A375 (cell line): ENCODE measurements at places on chromosomes 3 and 15. TPM values are rescaled to one million over a fixed set of nuclear protein-coding genes. Genes with fewer than 3 reads are reported as not detected.

Gene MYRIP
- total RNA-seq = not detected in 2 replicates

Gene SPATA12
- 0.29 TPM in 1 of 2 replicates, not detected in the other for total RNA-seq

Gene DNAH12
- under 0.01 TPM in 1 of 2 replicates, not detected in the other for total RNA-seq

Gene SHISA5
- 107 and 119 TPM in 2 replicates for total RNA-seq

Gene SLC24A5
- total RNA-seq = not detected in 2 replicates

Gene CFAP44
- 4.1 and 4.8 TPM in 2 replicates for total RNA-seq

Gene FBXW12
- 0.04 TPM in 1 of 2 replicates, not detected in the other for total RNA-seq

Gene PARP15
- not detected in 2 replicates for total RNA-seq

Gene FEZF2
- not detected in 2 replicates for total RNA-seq

Gene AGBL1
- total RNA-seq = not detected in 2 replicates

Gene MOBP
- total RNA-seq = not detected in 2 replicates

Gene UNC13C
- 0.03 TPM in 1 of 2 replicates, not detected in the other for total RNA-seq

Gene SLC6A11
- total RNA-seq = 0.04 TPM in 1 of 2 replicates, not detected in the other

Gene ASTE1
- 4.5 and 5.5 TPM in 2 replicates for total RNA-seq

Gene CLDN18
- not detected in 2 replicates for total RNA-seq

Gene PXYLP1
- total RNA-seq = 24.0 and 28.9 TPM in 2 replicates

Gene SKOR1
- 0.53 and 1.1 TPM in 2 replicates for total RNA-seq

Gene KPNA4
- total RNA-seq = 18.6 and 22.6 TPM in 2 replicates

Gene FSD2
- total RNA-seq = not detected in 2 replicates

Gene AP3B2
- 2.5 and 3.0 TPM in 2 replicates for total RNA-seq

Gene B3GALNT1
- not detected in 2 replicates for total RNA-seq

Gene CPN2
- not detected in 2 replicates for total RNA-seq

Gene ST3GAL6
- total RNA-seq = 3.0 and 4.4 TPM in 2 replicates

Gene DENND6A
- total RNA-seq = 21.3 and 22.6 TPM in 2 replicates

Gene PP2D1
- total RNA-seq = not detected in 2 replicates

Gene EAF1
- 36.6 and 37.3 TPM in 2 replicates for total RNA-seq

Gene NMD3
- total RNA-seq = 46.5 and 47.7 TPM in 2 replicates

Gene MKRN2OS
- total RNA-seq = 0.19 TPM in 1 of 2 replicates, not detected in the other

Gene RBM5
- total RNA-seq = 144 and 173 TPM in 2 replicates

Gene TRIM42
- total RNA-seq = not detected in 2 replicates

Gene ADCY5
- 0.04 TPM in 1 of 2 replicates, not detected in the other for total RNA-seq

Gene SGO1
- 12.1 and 14.6 TPM in 2 replicates for total RNA-seq

Gene GOLGA8T
- total RNA-seq = not detected in 2 replicates

Gene ATP10A
- total RNA-seq = 9.6 and 10.7 TPM in 2 replicates

Gene PGBD4
- 2.3 TPM in 2 replicates for total RNA-seq

Gene PLSCR2
- total RNA-seq = not detected in 2 replicates

Gene ARL6IP5
- 35.1 and 37.7 TPM in 2 replicates for total RNA-seq

Gene RTP1
- not detected in 2 replicates for total RNA-seq

Gene LRRIQ4
- not detected in 2 replicates for total RNA-seq

Gene STRIT1
- not detected in 2 replicates for total RNA-seq
